Gastroesophageal sphincter (tissue), 4 donors: ENCODE measurements at places on chromosomes 1 and 21. TPM values are rescaled to one million over a fixed set of nuclear protein-coding genes. Genes with fewer than 3 reads are reported as not detected.

DNA sequence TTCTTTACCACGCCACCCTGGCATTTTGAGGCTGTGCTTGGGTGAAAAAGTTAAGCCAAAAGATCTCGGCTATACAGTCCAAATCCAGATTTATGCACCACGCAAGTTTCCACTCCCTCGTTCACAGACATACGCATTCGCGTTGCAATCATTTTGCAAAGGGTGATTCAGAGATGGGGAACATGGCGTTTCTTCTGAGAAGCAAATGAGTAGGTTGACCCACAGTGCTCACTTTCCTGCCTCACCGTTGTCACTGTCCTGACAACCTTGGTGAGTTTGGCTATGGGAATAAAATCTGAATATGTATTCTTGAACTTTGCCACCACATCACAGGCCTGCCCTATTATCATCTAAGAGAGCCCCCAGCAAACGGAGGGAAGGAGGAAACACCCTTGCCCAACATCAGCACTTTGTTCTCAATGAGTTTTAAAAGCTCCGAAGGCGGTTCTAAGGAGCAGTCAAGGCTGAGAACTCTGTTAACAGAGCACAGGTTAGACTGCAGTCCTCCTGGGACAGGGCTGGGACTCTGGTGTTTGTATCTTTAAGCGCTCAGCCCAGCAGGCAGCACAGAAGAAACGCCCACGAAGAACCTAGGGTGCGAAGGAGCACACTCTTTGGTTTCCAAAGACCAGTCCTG is 86.4 kb downstream of the RUNX1 start:
- no peak for ATAC-seq

The CLDN19 gene
- total RNA-seq, result not detected

DNA sequence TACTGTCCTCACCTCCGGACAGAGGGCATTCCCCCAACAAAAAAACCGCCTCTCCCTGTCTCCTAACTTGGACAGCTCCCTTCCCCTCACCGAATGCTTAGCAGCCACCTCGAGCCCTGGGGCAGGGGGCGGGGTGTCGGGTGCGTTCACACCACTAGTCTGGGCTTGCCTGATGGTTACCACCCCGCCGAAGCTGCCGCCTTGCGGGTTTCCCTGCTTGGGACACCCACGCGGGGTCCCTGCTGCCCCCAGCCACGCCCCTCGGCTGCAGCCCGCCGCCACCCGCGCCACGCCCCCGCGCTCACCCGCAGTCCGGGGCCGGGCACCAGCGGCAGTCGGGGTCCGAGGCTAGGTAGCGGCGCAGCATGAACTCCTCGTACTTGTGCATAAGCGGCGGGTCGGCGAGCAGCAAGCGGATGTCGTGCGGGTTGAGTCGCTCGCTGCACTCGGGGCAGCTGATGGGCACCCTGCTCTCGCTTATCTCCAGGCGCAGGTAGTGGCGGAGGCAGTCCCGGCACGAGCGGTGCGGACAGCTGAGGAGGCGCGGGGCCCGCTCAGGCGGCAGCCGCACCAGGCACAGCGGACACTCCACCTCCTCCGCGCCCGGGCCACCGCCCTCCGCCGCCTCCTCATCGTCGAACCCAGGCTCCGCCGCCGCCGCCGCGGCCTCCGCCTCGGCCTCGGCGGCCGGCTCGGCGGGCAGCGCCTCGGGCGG is 706 bp downstream of the RNF19B start:
- peak; percentile 24 for ATAC-seq

The FALEC gene
- total RNA-seq, result not detected

The HAO2 gene
- not detected for total RNA-seq

- ATAC-seq, result no peak
Measured at GRCh38 chr1:171939740-171940139, 98.4 kb downstream of the DNM3 start.

- ATAC-seq, result no peak
Measured at GRCh38 chr1:161001525-161001924, 19.4 kb downstream of the F11R start.

The LAX1 gene
- 2.0 TPM for total RNA-seq

The KCNK1 gene
- 5.5 TPM for total RNA-seq

DNA sequence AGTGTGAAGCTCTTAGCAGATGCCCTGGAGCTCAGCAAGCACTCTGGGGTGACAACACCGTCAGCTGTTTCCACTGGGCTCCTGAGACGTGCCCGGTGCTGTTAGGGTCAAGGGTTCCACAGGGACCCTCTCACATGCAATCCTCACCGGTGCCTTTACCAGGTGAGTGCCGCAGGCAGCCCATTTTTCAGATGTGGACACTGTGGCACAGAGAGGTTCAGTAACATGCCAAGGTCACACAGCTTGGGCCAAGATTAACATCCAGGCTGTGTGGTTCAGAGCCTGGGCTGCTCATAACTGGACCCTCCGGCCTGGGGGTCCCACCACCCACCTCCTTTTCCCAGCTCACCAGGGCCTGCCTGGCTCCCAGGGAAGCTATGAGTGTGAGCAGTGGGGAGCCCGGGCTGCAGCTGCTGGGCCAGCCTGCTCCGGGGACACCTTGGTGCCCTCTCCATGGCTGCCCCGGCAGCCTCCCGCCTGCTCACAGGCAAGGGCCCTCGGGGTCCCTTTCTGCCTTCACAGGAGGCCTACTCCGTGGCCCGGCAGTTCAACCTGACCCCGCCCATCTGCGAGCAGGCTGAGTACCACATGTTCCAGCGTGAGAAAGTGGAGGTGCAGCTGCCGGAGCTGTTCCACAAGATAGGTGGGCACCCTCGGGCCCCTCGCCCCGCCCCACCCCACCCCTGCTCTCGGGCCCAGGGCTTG is 49.3 kb downstream of the KCNAB2 start:
- no peak for ATAC-seq

DNA sequence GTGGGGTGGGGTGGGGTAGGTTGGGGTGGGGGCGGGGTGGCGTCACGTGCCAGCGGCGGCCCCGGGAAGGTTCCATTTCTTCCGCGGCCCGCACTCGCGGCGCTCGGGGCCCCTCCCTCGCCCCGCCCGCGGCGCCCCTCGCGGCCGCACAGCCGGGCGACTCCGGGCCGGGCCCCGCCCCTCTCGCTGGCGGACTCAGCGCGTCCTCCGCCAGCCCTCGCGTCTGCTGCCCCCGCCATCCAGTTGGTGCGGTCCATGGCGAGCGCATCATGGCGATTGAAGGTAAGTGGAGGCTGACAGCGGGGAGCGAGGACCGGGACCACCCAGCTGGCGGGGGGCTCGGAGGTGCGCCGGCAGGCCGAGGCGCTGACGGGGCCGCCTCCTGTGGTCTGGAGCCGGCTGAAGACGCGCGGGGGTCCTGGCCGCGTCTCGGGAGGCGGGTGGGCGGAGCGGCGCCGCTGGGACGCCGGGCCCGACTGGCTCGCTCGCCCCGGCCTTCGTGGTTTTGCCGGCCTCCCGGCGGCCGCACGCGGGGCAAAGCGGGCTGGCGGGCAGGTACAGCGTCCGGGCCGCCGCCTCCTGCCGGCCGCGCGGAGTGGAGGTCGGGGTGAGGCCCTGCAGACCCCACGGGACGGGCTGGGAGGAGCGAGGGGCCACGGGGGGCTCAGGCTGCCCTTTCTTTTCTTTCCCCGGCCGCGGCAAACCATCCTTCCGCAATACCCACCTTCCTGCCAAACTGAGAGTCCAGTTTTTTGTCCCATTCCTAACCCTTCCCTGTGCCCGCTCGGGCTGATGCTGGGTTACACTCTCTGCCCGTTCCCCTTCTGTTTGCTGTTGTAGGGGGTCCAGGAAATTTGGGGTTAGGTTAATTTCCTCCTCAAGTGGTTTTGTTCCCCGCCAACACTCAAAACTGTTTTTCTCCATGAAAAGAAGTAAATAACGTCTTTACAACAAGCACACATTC is at the start of gene SYT14:
Gene SYT14, plus strand, starts transcription at position 222 of the 964 bp plus-strand sequence. Its CDS starts 48 bp downstream, at position 270.
- no peak for ATAC-seq

DNA sequence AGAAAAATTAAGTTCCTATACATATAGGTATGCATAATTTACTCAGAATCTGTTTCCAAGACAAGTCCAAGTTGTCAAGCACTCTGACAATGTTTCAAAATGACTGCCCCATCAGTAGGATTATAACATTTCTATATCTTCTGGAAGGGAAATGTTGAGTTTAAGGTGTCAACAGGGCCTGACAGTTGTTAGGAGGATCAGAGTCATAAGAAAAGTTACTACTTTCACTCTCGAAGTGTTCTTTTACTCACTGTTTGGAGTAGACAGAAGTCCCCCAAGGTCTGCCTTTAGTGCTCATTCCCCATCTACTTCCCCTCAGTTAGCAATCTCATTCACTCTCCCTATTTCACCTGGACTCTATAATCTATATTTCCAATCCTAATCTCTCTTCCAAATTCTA is 20.6 kb upstream of the MAGI3 start:
- ATAC-seq, result no peak

The S100B gene
- total RNA-seq, result 31.6 TPM
